NCI-H524 (cell line): ENCODE measurements at places on chromosomes 7 and 10.

DNA sequence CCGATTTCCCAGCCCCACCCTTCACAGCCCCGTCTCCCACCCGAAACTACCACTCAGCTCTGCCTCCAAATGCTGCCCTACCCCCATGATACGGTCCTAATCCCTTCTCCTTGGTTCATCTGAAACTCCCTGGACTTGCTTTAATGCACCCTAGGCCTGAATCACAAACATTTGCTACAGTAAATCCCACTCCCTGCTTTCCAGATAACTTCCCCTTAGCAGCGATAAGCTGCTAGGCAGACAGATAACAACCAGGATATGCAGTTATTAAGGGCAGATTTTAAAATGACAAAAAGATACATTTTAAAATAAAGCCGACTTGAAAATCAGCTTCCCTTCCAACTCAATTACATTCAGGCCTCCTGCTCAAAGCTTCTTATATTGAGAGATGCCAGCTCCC, 514.7 kb downstream of the GRID1 start:
- no peak for DNase-seq

DNA sequence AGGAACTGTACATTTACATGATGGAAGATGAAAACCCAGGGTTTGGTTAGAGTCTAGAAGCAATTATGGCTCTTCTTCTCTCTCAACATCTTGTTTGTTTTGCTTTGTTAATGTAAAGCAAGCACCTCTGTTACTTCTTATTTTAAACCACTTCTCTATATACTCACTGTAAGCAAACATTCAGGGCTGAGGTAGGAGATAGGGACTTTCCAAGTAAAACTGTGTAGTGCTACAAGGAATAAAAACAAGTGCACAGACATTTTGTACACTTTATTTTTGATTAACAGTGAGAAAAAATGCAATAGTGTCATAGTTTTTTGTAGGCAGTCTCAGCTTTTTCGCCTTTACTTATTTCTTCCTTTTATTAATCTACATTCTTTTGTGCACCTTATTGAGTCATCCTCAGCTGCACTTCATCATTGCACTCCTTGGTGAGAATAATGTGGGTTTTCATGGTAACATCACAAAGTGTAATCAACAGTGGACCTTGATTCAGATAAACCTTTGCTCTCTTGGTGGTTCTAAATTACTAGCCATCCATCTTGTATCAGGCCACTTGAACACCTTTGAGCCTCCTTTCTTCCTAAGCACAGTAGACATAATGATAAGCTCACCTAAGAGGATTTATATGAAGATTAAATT, 52.9 kb downstream of the ELMO1 start:
- peak; percentile 40 for DNase-seq

DNA sequence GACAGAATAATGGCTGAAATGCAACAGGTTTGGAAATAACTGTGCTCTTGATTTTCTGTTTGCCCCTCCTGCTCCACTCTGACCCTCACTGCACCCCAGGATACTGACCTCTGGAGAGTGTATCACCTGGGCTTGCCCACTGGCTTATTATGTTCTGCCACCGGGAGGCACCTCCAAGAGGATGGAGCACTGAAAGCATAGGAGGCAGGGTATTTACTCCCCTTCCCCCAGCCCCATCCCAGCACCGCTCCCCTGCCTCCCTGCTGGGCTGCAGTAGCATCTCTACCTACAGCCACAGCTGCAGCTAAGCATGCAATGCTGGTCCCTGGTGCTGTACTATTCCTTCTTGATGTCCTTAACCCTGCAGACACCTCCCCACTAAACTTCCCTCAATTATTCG, 26.4 kb downstream of the RAB11FIP2 start:
- no peak for DNase-seq

- no peak for DNase-seq
Observed at GRCh38 chr10:122072491-122072890, 83.5 kb downstream of the TACC2 start.

DNA sequence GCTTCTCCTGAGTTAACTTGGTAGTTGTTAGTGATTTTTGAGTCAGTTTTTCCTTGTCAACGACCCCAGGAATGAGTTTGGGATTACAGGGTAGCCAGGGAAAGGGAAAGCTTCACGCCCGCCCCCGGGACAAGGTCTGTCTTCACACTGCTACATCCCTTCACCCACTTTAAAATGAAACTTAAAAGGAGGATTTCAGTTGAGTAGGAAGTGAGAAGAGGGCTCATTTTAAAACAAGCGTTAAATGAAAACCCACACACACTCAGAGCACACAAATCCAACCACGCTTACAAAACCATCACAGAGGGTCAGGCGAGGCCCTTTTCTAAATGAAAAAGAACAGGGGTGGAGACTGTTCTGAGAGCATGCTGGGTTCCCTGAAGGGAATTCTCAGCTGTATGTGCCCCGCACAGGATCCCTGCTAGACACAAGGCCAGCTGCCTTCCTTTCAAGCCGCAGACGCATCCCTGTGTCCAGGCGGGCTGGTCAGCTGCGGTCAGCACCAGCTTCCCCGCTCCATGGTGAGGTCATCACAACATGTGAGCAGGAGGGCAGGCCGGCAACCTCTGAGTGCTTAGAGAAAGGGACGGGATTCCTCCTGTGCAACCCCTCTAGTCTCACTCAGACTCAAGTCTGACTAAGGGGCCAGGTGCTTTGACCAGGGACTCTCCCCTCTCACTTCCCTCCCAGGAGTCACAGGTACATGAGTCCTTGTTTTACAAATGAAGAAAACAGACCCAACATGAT, 111.8 kb downstream of the EGFR start:
- DNase-seq, result no peak

DNA sequence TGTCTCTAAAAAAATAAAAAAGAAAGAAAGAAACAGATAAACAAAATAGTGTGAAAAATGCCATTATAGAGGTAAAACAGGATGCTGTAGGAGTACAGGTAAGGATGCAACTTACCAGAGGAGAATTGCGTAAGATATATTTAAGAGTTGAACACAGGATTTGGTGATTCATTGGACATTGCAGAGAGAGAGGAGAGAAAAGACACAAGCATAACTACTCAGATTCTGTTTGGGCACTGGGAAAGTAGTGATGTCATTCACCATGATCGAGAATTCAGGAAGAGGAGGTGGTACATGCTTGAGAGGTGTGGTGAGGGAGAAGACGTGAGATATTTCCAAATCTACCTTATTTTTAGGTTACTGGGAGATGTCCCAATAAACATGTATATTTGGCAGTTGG, 97.6 kb downstream of the AASS start:
- no peak for DNase-seq

GRCh38 chr7:4641091-4641666, 40.9 kb upstream of the FOXK1 start:
- no peak for DNase-seq

DNA sequence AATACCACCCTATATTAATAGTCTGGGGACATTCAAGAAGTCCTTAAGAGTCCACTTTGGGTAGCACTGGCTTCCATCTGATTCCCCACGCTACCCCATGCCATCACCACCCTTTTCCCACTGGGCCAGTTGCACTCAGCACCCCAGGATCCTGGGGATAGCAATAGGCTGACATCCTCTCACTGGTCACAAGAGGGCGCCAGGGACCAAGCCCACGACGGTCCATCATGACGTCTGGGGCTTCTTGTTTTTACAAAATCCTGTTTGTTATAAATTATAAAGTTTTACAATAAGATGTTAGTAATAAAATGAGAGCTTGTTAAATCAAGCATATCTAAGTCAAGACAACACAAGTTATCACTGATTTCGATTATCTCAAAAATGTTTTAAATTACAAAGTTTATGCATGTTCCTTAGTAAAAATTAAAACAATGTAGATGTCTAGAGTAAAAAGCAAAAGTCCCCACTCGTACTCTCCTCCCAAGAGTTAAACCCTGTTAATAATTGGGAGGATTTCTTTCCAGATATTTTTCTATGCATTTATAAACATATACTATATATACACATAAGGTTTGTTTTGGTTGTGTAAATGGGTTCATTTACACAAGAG, 15.4 kb downstream of the GPNMB start:
- peak; percentile 12 for DNase-seq

DNA sequence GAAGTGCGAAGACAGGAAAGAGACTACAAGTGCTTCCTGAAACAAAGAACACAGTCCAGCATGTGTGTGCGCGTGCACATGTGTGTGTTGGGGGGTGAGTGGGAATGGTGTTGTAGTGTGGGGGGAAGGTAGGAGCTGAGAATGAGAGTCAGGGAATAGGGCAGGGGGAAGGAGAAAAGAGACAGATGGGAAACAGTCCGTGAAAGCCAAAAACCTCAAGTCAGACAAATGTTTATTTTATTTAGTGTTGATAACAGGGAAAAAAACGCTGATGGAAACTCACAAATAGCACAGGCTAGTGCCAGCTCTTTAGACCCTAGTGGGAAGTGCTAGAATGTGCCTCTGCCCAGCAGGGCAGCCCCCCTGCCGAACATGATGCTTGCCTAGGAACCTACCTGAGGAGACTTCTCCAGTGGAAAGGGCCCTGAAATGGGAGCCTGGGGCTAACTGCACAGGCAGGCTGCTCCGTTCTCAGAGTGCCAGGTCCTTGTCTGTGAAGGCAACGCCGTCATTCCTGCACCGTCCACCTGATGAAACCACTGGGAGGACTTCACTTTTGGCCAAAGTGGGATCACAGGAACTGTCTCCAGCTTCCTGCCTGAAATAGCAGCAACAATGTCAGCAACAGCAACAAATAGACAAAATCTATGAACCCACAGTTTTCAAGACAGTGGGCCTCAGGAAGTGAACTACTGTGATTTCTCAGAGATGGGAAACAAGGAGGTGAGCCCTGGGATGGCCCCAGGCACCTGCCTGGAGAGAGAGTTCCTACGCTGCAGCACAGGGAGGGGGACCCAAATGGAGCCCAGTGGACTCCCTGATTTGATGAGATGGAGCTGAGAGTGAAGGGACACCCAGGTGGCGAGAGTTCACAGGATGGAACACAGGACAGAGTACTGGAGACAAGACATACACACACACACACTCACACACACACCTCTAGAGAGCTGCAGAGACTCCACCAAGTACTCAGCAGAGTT, 379.7 kb downstream of the RPS24 start:
- no peak for DNase-seq

DNA sequence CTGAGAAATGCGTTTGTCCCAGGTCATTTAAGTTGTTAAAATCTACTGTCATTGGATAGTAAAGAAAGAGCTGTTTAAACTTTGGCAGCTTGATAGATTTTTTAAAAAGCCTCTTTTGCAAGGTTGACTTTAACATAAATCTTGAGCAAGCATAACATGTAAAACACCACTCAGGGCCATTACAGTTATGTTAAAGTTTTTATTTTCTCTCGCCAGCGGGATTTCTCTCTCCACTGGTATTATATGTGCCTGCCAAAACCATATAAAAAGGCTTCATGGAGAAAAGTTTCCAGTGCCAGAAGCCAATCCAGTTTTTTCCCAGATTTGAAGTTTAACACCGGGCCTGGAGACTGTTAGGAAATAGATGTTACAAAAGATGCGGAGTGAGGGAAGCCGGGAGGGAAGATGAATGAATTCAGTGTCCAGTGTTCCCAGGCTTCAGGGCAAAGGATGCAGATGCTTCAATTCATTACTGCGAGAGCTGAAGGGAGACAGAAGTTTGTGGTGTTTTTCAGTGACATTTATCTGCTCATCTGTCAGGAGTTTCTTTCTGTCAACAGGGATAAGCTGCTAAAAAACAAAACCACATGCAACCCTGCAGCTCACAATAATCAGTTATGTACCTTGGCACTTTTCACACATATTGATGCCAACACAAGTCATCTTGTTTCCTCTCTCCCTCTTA, 155.5 kb downstream of the SPAG6 start:
- DNase-seq, result no peak

DNA sequence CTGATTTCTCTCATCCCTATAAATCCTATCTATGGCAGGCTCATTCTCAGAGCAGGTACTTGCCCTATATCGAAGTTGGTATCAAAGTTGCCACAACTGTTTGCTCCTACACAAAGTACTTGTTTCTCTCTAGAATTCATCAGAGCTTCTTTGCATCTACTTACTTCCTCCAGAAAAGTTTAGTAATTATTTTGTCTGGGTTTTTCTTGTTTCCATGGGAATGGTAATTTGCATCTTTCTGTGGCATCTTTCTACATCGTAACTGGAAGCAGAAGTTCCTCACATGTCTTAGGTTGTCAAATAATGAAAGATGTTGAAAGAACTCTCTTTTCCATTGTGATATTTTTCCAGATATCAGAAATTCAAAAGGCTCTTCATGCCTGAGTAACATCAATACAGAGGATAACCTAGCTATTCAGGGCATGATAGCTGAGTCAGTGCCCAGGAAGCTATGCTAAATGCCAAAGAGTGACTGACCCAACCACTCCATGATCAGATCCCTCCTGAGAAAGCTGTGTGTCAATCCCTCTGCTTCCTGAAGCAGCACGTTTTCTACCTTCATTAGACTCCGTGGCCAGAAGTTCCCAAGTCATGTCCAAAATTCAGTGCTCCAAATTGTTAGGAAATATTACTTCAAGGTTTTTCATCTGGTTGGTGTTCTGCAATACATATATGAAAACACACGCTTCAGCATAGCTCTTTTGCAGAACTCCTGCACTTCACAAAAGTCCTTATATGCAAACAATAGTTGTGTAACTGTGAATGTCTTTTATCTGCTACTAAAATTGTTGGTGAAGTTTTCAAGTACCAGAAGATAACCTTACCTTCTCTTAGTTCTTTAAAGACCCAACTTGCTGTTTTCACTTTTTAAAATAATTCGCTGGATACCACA, 216.5 kb downstream of the VTI1A start:
- no peak for DNase-seq

DNA sequence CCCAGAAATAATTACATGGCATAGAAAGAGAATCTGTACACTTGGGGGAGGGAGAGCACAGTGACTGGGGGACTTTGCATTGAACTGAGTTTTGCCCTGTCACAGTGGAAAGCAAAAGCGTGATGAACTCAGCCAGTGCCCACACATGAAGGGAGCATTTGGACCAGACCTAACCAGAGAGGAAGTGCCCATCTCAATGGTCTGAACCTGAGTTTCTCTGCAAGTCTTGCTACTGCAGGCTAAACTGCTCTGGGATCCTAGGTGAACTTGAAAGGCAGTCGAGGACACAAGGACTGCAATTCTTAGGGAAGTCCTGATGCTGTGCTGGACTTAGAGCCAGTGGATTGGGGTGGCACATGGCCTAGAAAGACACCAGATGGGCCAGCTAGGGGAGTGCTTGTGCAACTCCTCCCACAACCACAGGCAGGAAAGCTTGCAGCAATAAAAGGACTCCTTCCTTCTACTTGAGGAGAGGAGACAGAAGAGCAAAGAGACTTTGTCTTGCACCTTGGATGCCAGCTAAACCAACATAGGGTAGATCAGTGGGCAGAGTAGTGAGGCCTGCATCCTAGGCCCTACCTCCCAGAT, 259.0 kb downstream of the GRM8 start:
- DNase-seq, result peak; percentile 45

DNA sequence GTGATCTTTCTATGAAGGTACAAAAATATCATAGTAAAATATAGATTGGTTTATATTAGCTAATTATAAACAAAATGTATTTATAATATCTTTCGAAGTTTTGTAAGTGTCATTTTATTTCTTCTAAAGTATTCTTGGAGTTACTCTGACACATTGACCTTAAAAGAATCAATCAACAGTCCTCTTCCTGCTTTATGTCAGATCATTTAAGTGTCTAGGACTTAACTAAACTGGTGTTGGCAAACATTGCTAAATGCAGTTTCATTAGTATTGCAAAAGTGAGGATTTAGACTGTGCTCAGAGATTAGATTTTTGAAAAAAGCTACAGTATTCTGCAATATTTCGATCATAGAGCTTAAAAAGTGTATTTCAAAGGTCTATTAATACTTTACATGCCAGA, 10.3 kb downstream of the GLCCI1 start:
- DNase-seq, result no peak

GRCh38 chr10:27366769-27367168, 126.2 kb upstream of the ACBD5 start:
- no peak for DNase-seq
